Activated T-cell treated with anti-CD3 and anti-CD28 coated beads, Interleukin-2, amount 50 U/mL, for 72 hours (primary cell): ENCODE measurements at places on chromosomes 11 and 22. TPM values are rescaled to one million over a fixed set of nuclear protein-coding genes. Genes with fewer than 3 reads are reported as not detected.
A peak's percentile ranks its signal among the peaks of the same experiment; 100 is the strongest.

SLC22A12 gene
- not detected for total RNA-seq

LYVE1 gene
- total RNA-seq = not detected

VPS37C gene
- total RNA-seq = 14.9 TPM

FGF19 gene
- total RNA-seq = 0.35 TPM

GUCY1A2 gene
- total RNA-seq = not detected

TBC1D10A gene
- total RNA-seq = 25.6 TPM

SCGB2A2 gene
- not detected for total RNA-seq

CDC42EP2 gene
- total RNA-seq = 2.3 TPM

POTEH gene
- not detected for total RNA-seq

OR8A1 gene
- not detected for total RNA-seq

- H3K27me3 ChIP-seq = peaks cover 14% of the 10 kb centered on the region
- H3K36me3 ChIP-seq = no peaks in the 10 kb centered on the region
- DNase-seq = no peak
- H3K27ac ChIP-seq = no peak within 1 kb of the TSS
Observed at GRCh38 chr11:69013009-69013951, at the start of gene MRGPRF. MRGPRF (minus strand) TSS chr11:69013246; CDS start chr11:69009901, 3,345 bp downstream.

DNA sequence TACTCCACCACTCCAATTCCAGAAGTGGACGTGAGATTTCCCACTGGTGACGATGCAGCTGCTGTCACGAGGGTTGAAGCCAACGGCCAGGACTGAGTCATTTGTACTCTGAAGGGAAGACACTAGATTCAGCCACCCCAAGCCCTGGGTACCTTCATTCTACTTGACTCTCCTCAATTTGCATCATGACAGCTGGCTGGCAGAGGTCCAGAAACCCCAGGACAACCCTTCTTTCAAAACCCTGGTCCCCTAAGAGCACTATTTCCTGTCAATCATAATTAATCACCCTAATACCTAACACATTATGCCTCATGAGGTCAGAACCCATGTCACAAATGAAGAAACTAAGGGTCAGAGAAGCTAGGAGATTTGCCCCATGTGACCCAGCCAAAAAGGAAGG lies 4.9 kb downstream of the EML3 start:
- H3K4me3 ChIP-seq = no peak overlapping the region
- no peak for DNase-seq
- peaks cover 29% of the 10 kb centered on the region for H3K36me3 ChIP-seq
- no peaks in the 10 kb centered on the region for H3K27me3 ChIP-seq

GRCh38 chr11:85889676-85890579 lies 34.7 kb downstream of the CCDC83 start:
- peaks cover 15% of the 10 kb centered on the region for H3K27me3 ChIP-seq
- no peak overlapping the region for H3K4me3 ChIP-seq
- peaks cover 4% of the 10 kb centered on the region for H3K4me1 ChIP-seq
- H3K27ac ChIP-seq = no peak overlapping the region
- no peaks in the 10 kb centered on the region for H3K36me3 ChIP-seq

GRCh38 chr11:11510939-11511338 lies 110.9 kb downstream of the GALNT18 start:
- no peaks in the 10 kb centered on the region for H3K36me3 ChIP-seq
- no peaks in the 10 kb centered on the region for H3K4me1 ChIP-seq
- H3K27me3 ChIP-seq = no peaks in the 10 kb centered on the region
- H3K27ac ChIP-seq = no peak overlapping the region
- H3K4me3 ChIP-seq = no peak overlapping the region
- no peak for DNase-seq

- no peaks in the 10 kb centered on the region for H3K27me3 ChIP-seq
- no peak overlapping the region for H3K4me3 ChIP-seq
- no peaks in the 10 kb centered on the region for H3K4me1 ChIP-seq
- peaks cover 2% of the 10 kb centered on the region for H3K36me3 ChIP-seq
Observed at GRCh38 chr11:77387701-77388100, 86.2 kb downstream of the PAK1 start.

- no peaks in the 10 kb centered on the region for H3K36me3 ChIP-seq
- no peak overlapping the region for H3K4me3 ChIP-seq
- no peaks in the 10 kb centered on the region for H3K4me1 ChIP-seq
- no peak overlapping the region for H3K27ac ChIP-seq
Observed at GRCh38 chr11:5300251-5300650, 1.5 kb downstream of the OR51B4 start.

GRCh38 chr22:32603651-32604540 lies 129.3 kb downstream of the FBXO7 start:
- H3K27ac ChIP-seq = no peak overlapping the region
- H3K36me3 ChIP-seq = no peaks in the 10 kb centered on the region
- DNase-seq = no peak
- H3K27me3 ChIP-seq = no peaks in the 10 kb centered on the region
- H3K4me3 ChIP-seq = no peak overlapping the region
- H3K4me1 ChIP-seq = peaks cover 4% of the 10 kb centered on the region

GRCh38 chr22:38623351-38623750 lies 32.8 kb downstream of the FAM227A start:
- H3K4me3 ChIP-seq = no peak overlapping the region
- DNase-seq = no peak
- no peak overlapping the region for H3K27ac ChIP-seq
- peaks cover 3% of the 10 kb centered on the region for H3K36me3 ChIP-seq

DNA sequence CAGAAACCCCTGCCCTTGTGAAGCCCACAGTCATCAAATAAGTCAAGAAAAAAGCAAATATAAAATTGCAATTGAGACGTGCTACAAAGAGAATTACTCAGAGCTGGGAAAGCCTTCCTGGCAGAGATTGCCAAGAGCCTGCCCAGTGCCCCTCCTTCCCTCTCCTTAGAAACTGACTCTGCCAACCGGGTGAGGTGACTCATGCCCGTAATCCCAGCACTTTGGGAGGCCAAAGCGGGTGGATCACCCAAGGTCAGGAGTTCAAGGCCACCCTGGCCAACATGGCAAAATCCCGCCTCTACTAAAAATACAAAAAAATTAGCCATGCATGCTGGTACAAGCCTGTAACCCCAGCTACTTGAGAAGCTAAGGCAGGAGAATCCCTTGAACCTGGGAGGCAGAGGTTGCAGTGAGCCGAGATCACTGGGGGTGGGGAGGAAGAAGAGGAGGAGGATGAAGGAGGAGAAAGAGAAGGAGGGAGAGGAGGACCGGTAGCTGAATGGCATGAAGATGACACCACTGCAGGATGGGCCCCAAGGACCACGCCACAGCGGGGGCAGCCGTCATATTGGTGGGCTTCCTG lies 76.1 kb upstream of the RTL6 start:
- H3K4me3 ChIP-seq = no peak overlapping the region
- no peak for DNase-seq
- no peaks in the 10 kb centered on the region for H3K4me1 ChIP-seq
- H3K36me3 ChIP-seq = no peaks in the 10 kb centered on the region

GRCh38 chr22:49292909-49293308 lies 534.8 kb downstream of the BRD1 start:
- no peak for DNase-seq
- H3K36me3 ChIP-seq = peaks cover 3% of the 10 kb centered on the region
- no peak overlapping the region for H3K27ac ChIP-seq
- no peaks in the 10 kb centered on the region for H3K4me1 ChIP-seq

GRCh38 chr11:86630229-86630981 lies 42.0 kb downstream of the ME3 start:
- H3K36me3 ChIP-seq = no peaks in the 10 kb centered on the region
- H3K27ac ChIP-seq = no peak overlapping the region
- H3K4me3 ChIP-seq = no peak overlapping the region
- H3K27me3 ChIP-seq = peaks cover 30% of the 10 kb centered on the region
- no peak for DNase-seq

GRCh38 chr11:12362857-12363256 lies 14.5 kb upstream of the PARVA start:
- peaks cover 45% of the 10 kb centered on the region for H3K4me1 ChIP-seq
- H3K4me3 ChIP-seq = no peak overlapping the region
- no peak for DNase-seq

GRCh38 chr11:61111786-61112517 lies 9.7 kb downstream of the CD5 start:
- no peaks in the 10 kb centered on the region for H3K27me3 ChIP-seq
- H3K36me3 ChIP-seq = peaks cover 47% of the 10 kb centered on the region
- H3K4me3 ChIP-seq = no peak overlapping the region
- H3K27ac ChIP-seq = peak overlapping the region; percentile 96
- peaks cover 100% of the 10 kb centered on the region for H3K4me1 ChIP-seq

GRCh38 chr11:10301656-10302358 lies 3.1 kb upstream of the ADM start:
- peaks cover 3% of the 10 kb centered on the region for H3K36me3 ChIP-seq
- peaks cover 88% of the 10 kb centered on the region for H3K27me3 ChIP-seq
- no peak for DNase-seq
- no peak overlapping the region for H3K27ac ChIP-seq
- peak overlapping the region; percentile 92 for H3K4me3 ChIP-seq
- H3K4me1 ChIP-seq = peaks cover 57% of the 10 kb centered on the region

DNA sequence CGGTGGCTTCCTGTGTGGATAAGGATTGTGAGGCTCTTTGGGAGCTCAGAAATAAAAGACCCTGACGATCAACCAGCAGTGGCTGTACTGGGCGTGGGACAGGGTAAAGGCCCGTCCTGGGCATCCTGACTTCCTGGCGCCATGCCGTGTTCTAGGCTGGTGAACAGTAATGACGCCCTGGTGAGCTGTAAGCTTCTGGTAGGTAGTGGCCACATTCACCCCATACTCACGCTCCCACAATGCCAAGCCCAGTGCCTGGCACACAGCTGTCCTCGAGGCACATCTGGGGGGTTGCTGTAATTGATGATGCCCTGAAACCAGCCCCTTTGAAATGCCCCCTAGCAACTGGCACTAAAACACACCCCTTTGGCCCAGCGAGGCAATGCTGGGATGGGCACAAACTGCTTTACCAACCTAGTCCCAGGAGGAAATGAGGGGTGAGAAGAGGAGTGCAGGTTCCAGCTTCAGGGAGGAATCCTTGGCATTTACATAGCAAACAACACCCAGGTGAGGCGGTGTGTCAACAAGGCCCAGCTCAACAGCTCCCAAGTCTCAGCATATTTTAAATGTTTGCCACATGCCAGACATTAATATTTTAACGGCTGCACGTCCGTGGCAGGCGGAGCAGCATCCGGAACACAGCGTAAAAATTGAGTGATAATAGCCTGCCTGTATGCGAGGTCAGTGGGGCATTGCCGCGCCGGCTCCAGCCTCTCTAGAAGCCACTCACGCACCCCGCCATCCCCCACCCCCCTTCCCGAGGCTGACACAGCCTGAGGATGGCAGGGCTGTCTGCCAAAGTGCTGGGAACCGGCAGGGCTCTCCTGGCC lies 79.3 kb downstream of the DSCAML1 start:
- no peaks in the 10 kb centered on the region for H3K36me3 ChIP-seq
- H3K4me3 ChIP-seq = no peak overlapping the region
- H3K27ac ChIP-seq = no peak overlapping the region
- no peaks in the 10 kb centered on the region for H3K27me3 ChIP-seq

- peaks cover 5% of the 10 kb centered on the region for H3K4me1 ChIP-seq
- no peak for DNase-seq
- no peaks in the 10 kb centered on the region for H3K36me3 ChIP-seq
- no peak overlapping the region for H3K4me3 ChIP-seq
- no peak overlapping the region for H3K27ac ChIP-seq
Observed at GRCh38 chr11:66692871-66693331, 15.2 kb upstream of the RBM4B start.

DNA sequence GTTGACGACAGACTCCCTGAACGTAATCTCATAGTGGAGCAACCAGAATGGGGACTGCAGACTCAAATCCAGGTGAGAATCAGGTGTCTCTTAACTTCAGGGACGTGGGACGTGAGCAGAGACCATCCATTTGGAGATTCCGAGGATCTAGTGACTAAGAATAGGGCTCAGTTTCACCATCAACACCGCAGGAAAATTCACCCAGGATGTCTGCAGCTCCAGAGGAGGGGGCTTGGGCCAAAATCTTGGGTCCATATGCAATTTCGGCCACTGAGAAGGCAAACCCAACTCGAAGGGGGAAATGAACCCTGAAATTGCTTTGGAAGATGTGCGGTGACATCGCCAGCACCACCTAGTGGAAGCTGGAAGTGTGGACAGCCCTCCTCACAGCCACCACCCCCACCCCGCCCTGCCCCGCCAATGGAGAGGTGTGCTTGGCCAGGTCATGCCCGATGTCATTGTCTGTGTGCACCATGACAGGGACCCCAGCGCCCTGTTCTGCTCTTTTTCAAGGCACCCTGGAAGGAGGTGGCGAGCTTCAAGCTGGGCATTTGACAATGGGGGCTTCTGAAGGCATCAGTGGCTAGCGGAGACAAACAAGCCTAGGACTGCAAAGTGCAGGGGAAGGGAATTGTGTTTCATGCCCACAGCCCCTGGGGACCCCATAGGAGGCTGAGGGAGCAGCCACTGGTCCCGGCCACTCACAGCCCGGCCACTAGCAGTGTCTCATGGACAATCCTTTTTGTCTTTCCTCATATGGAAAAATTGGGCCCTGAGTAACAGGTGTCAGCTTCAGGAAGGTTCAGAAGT lies 24.8 kb downstream of the APOL1 start:
- peaks cover 6% of the 10 kb centered on the region for H3K36me3 ChIP-seq
- H3K27me3 ChIP-seq = no peaks in the 10 kb centered on the region
- peak; percentile 67 for DNase-seq
- peaks cover 40% of the 10 kb centered on the region for H3K4me1 ChIP-seq
- H3K27ac ChIP-seq = peak overlapping the region; percentile 63

GRCh38 chr11:59008947-59009346 lies 69.7 kb downstream of the GLYATL1 start:
- no peak for DNase-seq
- H3K36me3 ChIP-seq = no peaks in the 10 kb centered on the region
- no peak overlapping the region for H3K27ac ChIP-seq
- peaks cover 31% of the 10 kb centered on the region for H3K27me3 ChIP-seq

DNA sequence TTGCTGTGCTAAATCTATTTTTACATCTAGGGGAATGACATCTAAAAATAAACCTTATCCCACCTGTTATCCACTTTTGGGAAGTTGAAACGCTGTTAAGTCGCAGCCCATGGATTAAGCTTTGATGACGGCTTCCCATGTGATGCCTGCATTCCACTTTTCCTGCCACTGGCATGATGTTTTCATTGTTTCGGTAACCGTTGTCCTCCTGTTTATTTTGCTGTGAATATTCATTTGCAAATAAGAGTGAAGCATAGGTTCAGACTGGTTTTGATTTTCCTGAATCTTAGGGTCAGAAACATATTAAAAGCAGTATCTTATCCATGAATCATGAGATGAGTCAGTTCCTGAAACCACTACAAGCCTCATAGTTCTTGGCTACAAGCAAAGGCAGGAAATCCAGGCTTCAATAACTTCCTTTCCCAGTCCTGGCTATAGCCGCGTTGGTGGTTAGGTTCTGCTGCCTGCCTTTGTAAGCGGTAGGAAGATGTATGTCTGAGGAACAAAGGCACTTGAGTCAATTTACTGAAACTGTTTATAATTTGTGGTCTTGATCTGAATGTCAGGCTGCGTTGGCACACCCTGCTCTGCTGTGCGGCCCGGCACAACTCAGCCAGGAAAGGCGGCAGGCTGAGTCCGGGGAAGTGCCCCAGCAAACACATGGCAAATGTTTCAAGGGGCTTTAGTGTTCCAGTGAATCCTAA lies 19.4 kb downstream of the TEAD1 start:
- peaks cover 82% of the 10 kb centered on the region for H3K27me3 ChIP-seq
- no peaks in the 10 kb centered on the region for H3K36me3 ChIP-seq
- peak overlapping the region; percentile 6 for H3K4me3 ChIP-seq
- no peak overlapping the region for H3K27ac ChIP-seq
- peaks cover 13% of the 10 kb centered on the region for H3K4me1 ChIP-seq
- no peak for DNase-seq

GRCh38 chr11:34650528-34650927 lies 29.6 kb downstream of the EHF start:
- peak overlapping the region; percentile 39 for H3K4me3 ChIP-seq
- H3K36me3 ChIP-seq = no peaks in the 10 kb centered on the region
- H3K27me3 ChIP-seq = peaks cover 58% of the 10 kb centered on the region
- peak; percentile 89 for DNase-seq

- H3K4me1 ChIP-seq = no peaks in the 10 kb centered on the region
- H3K27ac ChIP-seq = no peak overlapping the region
- H3K27me3 ChIP-seq = no peaks in the 10 kb centered on the region
- no peak for DNase-seq
Observed at GRCh38 chr11:69174841-69175240, 19.1 kb downstream of the SMIM38 start.
